ENCODE measurements at places on chromosomes 13 and 19.

- DNase-seq = peak; percentile 20
These were observed 3.5 kb downstream of the LYPD5 start for GRCh38 chr19:43798546-43799409.

DNA sequence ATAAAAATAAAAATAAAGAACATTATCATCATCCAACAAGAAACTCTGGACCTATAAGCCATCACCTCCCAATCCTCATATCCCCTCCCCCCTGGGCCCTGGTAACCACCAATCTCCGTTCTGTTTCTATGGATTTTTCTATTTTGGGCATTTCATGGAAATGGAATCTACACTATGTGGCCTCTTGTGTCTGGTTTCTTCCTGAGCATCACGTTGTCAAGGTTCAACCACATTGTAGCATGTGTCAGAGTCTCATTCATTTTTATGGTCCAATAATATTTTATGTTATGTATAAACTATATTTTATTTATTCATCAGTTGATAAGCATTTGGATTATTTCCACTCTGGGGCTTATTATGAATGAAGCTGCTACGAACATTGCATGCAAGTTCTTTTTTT is 26.9 kb downstream of the SULT2B1 start:
- DNase-seq = no peak

DNA sequence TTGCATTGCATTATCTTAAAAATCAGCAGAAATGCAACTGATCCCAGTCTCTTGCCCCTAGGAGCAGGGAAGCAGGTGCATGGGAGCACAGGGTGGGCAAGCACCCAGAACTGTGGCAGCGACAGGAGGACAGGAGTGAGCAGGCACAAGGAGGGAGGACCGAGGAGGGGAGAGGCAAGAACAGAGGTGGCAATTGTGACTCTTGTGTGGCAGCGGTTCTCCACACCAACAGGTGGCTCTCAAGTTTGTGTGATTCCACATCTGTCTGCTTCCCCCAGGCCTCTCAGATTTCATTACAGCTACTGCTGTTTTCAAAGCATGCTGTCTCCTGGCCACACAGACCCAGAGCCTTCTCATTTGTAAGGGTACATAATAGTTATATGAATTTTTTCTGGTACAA is 108.5 kb downstream of the STK24 start:
- no peak for DNase-seq

DNA sequence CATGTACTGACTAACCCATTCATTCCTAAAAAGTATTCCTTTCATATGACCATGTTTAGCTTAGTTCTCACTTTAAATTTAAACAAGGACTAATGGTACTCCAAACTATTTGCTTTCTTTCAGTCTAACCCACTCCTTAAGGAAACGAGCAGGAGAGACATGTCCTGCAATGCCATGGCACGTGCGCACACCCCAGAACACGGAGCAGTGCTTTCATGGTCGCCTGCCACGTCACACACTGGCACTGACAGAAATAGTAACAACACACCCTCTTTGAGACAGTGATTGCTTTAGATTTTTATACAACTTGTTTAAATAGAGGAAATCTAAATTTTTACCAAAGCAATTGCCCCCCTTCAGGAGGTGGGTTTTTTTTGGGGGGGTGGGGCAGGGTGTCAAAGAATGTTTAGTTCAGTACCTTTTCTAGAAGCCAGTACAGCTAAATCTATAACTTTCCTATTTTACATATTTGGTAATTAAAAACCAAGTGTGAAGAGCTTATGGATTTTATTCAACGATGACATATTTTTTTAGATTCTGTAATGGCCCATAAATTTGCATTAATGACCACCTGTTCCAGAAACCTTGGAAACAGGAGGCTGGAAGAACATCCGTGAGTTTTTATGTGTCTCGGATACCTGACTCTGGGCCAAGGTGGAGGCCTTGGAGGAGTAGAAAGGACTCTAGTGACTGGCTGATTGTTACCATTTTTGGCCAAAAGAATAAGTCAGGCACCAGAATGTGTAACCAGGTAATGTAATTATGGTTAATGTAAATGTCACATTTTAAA is 247.1 kb downstream of the DCT start:
- DNase-seq = no peak

DNA sequence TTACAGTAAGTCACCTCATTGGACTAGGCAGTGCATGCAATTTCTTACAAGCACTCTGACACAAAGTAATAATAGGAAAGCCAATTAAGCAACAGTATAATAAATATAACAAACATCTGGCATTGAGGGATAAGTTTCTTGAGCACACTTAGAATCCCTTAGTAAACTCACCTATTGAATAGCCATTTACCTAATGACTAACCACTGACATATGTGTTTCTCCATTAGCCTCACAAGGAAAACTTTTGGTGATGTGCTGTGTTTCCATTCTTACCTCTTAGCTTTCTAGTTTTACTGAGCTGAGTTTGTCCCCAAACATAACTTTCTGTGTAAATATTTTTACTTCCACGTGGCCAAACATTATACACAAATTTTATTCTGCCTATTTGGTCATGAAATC is 47.4 kb upstream of the PCDH9 start:
- DNase-seq = no peak

- DNase-seq = no peak
These were observed 44.4 kb downstream of the COMP start for GRCh38 chr19:18746401-18747325.

GRCh38 chr19:30634131-30634830 is 262.1 kb downstream of the ZNF536 start:
- no peak for DNase-seq

DNA sequence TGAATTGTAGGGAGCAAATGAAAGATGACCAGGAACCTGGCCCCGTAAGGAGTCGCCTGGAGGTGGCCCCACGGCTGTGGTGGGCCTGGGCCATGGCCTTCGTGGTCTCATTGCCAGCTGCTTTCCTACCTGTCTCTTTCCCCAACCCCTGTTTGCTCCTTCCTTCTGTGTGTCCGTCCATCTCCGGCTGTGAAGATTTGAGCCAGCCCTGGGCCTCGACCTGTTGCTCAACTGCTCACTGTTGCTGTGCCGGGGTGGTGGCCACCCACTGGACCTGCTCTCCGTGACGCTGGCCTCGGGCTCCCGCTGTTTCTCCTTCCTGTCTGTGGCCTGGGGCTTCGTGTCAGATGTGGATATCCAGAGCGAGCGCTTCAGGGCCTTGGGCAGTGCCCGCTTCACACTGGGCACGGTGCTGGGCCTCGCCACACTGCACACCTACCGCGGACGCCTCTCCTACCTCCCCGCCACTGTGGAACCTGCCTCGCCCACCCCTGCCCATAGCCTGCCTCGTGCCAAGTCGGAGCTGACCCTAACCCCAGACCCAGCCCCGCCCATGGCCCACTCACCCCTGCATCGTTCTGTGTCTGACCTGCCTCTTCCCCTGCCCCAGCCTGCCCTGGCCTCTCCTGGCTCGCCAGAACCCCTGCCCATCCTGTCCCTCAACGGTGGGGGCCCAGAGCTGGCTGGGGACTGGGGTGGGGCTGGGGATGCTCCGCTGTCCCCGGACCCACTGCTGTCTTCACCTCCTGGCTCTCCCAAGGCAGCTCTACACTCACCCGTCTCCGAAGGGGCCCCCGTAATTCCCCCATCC is 8.5 kb downstream of the DBP start:
- DNase-seq = no peak

- no peak for DNase-seq
These were observed 2.8 kb downstream of the FXYD3 start for GRCh38 chr19:35118268-35119020.

DNA sequence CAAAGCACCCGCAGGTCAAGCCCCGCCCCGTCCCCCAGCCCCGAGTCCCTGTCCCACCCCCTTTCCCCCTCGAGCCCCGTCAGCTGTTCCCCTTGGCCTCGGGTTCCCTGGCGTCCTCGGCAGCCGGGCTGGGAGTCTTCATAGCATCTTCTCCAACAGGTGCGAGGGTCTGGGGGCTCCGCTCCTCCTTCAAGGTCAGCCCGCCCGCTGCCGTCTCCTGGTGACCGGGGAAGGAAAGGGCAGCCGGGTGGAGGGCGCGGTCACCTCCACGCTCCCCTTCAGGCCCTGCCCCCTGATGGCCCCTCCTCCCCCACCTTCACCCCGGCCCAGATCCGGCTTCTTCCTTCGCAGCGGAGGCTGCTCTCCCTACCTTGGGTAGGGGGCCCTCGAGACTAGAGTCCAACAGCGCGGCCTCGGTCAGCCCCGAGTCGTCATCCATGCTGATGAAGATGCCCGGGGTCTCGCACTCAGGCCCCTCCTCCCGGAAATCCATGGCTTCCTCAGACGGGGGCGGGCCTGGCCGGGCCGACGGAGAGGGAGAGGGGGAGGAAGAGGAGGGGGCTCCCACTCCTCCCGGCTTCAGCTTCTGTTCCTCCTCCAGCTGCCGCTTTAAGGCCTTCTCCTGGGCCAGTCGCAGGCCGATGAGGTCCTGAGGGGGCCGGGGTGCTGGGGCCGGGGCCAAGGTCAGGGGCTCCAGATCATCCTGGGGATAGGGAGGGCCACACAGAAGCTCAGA is 541 bp upstream of the RSPH6A start:
- no peak for DNase-seq

- peak; percentile 87 for DNase-seq
These were observed at the start of gene GZMM for GRCh38 chr19:543910-544608. Gene GZMM, plus strand, starts transcription at chr19:544053. Its CDS starts 19 bp downstream, at chr19:544072.

GRCh38 chr19:11265177-11265784 is 3.0 kb upstream of the DOCK6 start:
- no peak for DNase-seq

DNA sequence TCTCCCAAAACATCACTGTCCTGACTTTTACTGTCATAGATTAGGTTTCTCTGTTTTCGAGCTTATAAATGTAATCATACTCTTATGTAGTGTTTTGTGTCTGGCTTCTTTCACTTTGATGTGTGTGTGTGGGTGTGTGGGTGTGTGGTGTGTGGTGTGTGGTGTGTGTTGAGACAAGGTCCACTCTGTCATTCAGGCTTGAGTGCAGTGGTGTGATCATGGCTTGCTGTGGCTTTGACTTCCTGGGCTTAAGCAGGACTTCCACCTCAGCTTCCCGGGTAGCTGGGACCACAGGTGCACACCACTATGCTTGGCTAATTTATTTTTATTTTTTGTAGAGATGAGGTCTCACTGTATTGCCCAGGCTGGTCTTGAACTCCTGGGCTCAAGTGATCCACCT is 59.6 kb downstream of the PDS5B start:
- DNase-seq = peak; percentile 19

GRCh38 chr13:28267497-28267896 is 129.2 kb downstream of the PAN3 start:
- no peak for DNase-seq

DNA sequence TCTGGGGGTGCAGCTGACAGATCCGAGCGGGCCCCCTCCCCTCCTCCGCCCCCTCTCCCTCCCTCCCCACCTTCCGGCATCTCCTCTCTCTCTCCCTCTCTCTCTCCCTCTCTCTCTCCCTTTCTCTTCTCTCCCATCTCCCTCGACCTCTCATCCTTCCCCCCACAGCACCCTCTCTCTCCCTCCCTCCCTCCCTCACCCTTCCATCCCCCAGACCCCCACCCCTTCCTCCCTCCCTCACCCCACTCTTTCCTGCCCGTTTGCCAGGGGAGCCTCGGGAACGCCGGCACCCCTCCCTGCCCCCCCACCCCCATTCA is 666 bp downstream of the CELF5 start:
- no peak for DNase-seq

- DNase-seq = peak; percentile 86
These were observed at the start of gene WIZ for GRCh38 chr19:15449620-15450527. Gene WIZ, minus strand, starts transcription at chr19:15449956. Its CDS starts 1,649 bp downstream, at chr19:15448307.

DNA sequence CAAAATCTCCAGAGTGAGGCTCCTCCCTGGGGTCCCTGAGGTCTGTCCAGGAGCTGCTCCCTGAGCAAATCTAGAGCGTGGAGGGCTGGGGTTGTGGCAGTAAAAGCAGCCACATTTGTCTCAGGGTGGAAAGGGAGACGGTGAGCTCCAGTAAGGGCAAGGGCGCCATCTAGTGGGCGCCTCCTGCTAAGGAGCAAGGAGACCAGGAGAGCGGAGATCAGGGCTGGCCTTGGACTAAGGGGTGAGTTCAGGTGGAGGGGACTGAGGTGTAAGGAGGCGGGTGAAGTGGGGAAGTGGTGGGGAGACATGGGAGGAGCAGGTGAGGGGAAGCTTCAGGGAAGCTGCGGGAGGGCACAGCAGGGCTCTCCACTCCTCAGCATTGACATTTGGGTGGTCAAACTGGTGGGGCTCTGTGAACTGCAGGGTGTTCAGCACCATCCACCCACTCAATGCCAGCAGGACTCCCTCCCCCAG is 5.3 kb upstream of the CEACAM21 start:
- peak; percentile 85 for DNase-seq

- no peak for DNase-seq
These were observed 55.0 kb downstream of the ZIC5 start for GRCh38 chr13:99916366-99917103.

- DNase-seq = no peak
These were observed 25.7 kb upstream of the SERP2 start for GRCh38 chr13:44347949-44348348.

- no peak for DNase-seq
These were observed 9.8 kb upstream of the CNMD start for GRCh38 chr13:52749419-52749818.

GRCh38 chr13:99892196-99892613 is 79.4 kb downstream of the ZIC5 start:
- no peak for DNase-seq

DNA sequence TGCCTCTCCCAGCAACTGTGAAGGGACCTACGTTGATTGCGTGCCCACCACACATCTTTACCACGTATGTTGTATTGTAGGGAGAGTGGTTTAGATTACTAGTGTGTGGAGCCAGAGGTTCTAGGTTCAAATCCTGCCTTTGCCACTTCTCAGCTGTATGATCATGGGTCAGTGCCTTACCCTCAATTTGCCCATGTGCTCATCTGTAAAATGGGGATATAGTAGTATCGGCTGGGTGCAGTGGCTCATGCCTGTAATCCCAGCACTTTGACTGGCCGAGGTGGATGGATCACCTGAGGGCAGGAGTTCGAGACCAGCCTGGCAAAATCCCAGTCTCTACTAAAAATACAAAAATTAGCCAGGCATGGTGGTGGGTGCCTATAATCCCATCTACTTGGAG is 578 bp upstream of the LGALS4 start:
- no peak for DNase-seq

DNA sequence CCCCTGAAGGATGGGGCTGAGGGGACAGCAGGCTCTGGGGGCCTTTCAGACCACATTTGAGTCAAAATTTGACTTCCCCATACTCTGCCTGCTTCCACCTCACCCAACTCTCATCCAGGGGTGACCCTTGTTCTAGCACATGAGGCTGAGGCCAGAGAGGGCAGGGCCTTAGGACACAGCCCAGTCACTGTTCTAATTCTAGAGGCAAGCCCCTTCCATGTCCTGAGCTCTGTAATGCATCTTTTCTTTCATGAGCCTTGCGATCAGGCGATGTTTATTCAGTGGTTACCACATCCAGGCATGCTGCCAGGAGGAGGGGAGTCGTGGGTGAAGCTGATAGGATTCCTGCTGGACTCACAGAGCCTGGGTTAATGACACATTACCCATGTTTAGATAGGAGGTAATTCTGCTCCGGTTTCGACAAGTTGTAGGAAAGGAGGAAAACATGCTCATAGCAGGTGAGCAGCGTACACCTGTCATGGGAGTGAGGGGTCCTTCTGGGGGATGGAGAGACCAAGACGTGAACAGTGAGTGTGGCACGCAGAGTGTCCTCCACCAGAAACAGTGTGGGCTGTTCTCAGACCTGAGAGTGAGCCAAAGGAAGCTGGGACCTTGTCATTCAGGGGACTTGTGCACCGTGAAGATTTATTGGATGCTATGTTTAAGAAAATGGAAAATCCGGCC is 9.3 kb downstream of the RPS9 start:
- no peak for DNase-seq
